ENCODE measurements at places on chromosomes 7 and 10.

- no peak for DNase-seq
Observed at GRCh38 chr10:73931767-73932619, 21.1 kb downstream of the PLAU start.

- no peak for DNase-seq
Observed at GRCh38 chr7:69042138-69042537, 556.1 kb upstream of the AUTS2 start.

DNA sequence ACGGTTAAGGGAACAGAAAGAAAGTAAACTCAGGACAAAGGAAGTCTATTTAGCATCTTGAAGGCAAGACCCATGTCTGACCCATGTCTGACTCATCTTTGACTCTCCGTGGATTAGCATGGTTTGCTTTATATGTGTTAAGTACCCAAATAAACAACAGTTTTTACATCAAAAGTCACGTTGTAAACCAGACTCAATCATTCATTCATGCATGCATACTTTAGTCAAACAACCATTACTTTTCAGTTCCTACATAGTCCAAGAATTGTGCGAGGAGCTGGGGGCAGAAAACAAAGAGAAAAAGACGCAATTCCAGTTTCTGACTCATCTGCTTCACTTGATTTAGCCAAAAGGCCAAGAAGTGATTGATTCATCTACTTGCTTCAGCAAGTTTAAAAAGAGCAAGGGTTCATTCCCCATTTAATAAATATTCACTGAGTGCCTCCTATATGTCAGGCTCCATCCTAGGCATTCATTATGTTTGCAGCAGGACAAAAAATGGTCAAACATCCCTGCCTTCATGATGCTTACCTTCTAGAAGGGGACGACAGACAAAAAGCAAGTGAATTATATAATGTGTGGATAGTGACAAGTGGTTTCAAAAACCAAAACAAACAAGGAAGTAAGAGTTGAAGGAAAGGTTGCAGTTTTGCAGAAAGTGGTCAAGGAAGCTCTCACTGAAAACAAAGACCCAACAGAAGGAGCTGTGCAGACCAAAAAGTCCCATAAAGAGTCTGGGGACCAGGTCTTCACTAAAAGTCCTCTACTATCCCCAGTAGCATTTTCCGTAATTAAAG is 116.2 kb downstream of the FAM107B start:
- no peak for DNase-seq

DNA sequence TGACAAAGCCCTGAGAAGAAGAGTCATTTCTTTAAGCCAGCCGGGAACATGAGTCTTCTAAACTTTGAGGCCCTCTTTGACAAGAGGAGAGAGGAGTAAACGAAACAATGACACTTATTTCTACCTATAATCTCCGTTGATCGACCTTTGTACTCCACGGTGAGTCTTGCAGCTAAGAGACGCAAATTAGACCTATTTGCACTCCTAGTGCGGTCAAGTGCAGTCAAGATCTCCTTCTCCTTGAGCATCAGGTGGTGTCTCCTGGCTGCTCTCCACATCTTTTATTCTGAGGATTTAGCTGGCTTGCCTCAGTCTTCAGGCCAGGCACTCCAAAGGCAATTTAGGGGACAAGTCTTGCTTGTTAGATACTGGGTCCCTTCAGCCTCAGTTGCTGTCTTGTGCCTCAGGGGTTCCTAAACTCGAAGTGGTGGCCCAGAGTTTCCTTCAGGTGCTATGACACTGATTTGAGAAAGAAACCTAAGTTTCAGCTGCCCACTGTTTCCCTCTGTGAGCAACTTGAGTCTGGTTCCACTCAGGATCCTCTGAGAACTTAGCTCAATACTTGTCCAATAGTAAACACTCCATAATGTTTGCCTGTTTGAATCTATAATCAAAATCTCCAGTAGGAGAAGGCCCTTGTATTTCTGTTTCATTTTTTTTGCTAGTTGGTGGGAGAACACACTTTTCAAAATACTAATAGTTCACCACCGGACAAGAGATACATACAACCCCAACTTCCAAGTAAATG is 312.9 kb downstream of the RNLS start:
- no peak for DNase-seq

- peak; percentile 20 for DNase-seq
Observed at GRCh38 chr10:84563355-84563754, 235.0 kb downstream of the CCSER2 start.

DNA sequence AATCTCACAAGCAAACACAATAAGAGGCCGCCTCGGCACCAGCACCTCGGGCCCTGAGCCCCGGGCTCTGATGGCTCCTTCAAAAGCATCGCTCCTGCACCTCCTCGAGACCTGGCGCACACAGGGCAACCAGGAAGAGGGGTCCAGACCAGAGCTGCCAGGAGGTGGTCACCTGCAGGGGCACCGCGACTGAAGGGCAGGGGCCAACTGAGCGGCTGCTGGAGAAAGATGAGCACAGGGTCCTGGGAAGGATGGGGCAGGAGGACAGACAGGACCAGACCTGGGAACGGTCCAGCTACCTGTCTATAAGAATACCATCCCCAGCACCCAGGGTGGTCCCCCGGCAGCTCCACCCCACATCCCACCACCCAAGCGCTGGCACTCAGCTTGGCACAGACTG is 20.8 kb downstream of the MAD1L1 start:
- no peak for DNase-seq

GRCh38 chr10:111087331-111087756 is 10.5 kb downstream of the ADRA2A start:
- no peak for DNase-seq

- DNase-seq = no peak
Observed at GRCh38 chr7:87083865-87084519, 24.5 kb upstream of the ELAPOR2 start.

GRCh38 chr7:32522746-32523530 is 27.6 kb downstream of the AVL9 start:
- no peak for DNase-seq

All from NCI-H1930 (cell line).